Stimulated activated CD8-positive, alpha-beta memory T cell treated with anti-CD3 and anti-CD28 coated beads, Interleukin-4, amount 100 ng/mL, for 1 hour (primary cell): ENCODE measurements at places on chromosomes 2 and 18.

GRCh38 chr2:53422979-53423378 is 344.6 kb upstream of the CHAC2 start:
- no peak for DNase-seq

DNA sequence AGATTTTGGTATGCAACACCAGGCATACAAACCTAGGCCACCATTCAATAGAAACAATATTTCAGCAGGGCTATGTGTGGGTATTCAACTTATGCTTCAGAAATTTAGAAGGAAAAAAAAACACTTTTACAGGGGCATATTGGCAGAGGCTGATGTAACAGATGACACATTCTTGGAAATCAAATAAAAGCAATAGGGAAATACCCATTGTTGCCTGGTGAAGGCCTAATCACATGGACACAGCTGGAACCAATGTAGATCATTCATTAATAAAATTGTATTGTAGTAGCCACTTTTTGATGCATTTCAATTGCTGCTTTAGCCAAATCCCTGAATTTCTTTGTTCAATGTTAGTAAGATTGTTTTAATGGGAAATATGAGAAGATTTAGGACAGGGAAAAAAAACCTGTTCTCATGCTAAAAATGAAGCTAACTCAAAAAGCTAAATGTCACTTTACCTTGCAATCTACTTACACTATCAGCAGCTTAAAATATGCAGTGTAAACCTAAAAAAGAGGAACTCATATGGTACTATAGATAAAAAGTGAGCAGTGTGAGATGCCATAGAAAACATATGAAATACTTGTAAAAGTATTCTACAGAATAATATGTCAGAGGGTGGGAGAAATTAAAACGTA is 289.4 kb downstream of the ZEB2 start:
- DNase-seq: no peak

GRCh38 chr18:71327850-71328249 is 1039.0 kb downstream of the SOCS6 start:
- DNase-seq: no peak

DNA sequence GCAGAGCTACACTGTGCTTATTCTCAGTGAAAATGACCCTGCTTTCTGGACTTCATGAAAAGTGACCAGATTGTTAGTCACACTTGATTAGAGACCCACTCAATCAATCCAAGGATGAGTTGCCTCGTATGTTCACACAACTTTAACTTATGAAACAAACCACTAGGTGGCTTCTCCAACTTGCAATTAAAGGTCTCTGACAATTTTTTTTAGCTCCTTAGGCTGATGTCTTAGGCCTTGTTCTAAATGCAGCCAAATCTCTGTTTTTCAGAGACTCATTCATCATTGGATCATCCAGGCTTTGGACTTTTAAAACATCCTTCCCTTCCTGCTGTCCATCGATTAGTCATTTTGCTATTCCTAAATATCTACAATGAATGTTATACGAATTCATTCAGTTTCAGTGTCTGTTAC is 63.4 kb downstream of the MREG start:
- DNase-seq: no peak

DNA sequence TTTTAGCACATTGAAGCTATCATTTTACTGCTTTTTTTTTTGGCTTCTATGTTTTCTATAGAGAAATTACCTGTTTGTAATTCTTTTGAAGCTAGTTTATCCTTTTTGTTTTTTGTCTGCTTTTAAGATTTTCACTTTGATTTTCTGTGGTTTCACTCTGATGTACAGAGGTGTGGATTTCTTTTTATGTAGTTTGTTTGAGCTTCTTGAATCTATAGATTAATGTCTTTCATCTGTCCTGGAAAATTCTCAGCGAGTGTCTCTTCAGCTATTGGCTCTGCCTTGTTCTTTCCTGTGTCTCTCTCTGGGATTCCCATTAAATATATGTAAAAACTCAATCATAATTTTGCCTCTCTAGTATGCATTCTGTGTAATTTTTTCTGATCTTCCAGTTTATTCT is 8.4 kb downstream of the POLE4 start:
- DNase-seq: no peak

GRCh38 chr2:72014831-72015230 is 132.8 kb downstream of the CYP26B1 start:
- DNase-seq: no peak

- DNase-seq: no peak
Observed at GRCh38 chr2:111685342-111685741, 198.7 kb downstream of the ANAPC1 start.

- DNase-seq: no peak
Observed at GRCh38 chr2:216195565-216196029, 86.4 kb downstream of the XRCC5 start.

- no peak for DNase-seq
Observed at GRCh38 chr2:70960833-70961647, 17.4 kb upstream of the ANKRD53 start.

GRCh38 chr2:28642796-28643195 is 108.8 kb upstream of the PPP1CB start:
- DNase-seq: no peak

DNA sequence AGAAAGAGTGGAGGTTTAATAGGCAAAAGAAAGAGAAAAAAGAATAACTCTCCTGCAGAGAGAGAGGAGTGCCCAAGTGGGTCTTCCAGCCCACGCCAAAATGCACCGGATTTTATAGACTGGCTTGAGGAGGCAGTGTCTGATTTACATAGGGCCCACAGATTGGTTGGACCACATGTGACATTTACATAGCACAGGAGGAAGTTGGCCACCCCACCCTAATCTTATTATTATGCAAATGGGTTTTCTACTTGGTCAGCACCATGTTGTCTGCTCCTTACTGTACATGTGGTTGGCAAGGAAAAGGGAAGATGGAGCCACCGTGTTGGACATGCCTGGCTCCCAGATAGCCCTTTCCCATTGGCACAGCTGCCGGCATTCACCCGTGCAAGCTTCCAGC is 56.8 kb downstream of the SP110 start:
- no peak for DNase-seq

DNA sequence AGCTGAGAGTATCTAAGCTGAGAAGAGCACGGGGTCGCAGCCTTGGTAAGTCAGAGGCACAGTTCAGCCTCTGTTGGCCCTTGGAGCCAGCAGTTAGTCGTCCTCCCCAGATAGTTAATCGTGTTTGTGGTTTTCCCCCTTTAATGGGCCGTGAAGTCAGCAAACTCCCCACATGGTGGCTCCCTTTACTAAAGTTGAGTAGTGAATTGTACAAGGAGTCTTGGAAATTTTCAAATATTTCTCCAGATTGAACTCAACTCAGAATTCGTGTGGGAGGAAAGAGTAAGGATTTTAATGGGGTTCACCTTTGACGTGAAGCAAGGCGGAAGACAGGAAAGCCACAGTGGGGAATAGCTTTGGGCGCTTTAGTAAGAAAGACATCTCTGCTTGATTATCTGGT is 2.4 kb upstream of the ADCYAP1 start:
- DNase-seq: no peak

GRCh38 chr2:41865263-41865662 is 182.6 kb upstream of the PKDCC start:
- DNase-seq: no peak

DNA sequence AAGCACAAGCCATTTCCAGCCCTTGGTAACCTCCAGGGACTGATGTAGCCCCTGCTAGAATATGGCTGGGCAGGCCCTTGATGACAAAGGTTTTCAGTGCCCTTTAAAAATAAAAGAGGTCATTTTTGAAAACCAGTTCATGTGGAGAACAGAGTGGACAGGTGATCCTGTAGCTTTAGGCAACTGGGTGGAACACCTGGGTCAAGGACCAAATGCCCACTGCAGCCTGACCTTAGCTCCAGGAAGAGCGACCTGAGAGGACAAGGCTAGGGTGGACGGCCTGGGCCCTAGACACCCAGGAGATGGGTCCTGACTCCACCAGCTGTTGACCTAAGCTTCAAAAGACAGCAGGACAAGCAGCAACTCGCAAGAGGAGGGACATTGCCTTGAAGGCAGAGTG is 116.6 kb downstream of the LIPG start:
- DNase-seq: no peak

GRCh38 chr2:159153951-159154350 is 132.6 kb downstream of the WDSUB1 start:
- no peak for DNase-seq

DNA sequence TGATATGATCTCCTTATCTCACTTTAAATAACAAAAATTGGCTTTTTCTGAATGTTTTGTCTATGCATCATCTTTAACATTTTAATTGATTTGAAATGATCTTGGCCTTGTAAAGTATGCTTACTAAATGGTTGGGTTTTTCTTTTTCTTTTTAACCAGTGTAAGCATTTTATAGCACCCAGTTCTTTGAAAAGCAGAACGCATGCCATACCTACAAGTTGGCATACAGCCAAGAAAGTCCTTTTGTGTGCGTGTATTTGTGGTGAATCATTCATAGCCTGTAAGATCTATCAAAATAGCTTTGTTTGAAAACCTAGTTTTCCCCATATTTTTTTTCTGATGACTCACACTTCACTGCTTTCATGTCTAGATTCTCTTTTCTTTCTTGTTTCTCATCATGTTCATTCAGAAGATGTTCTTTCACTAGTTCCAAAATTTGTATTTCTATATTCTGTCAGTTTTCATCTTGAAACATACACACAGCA is 4.1 kb upstream of the VRK2 start:
- DNase-seq: no peak

DNA sequence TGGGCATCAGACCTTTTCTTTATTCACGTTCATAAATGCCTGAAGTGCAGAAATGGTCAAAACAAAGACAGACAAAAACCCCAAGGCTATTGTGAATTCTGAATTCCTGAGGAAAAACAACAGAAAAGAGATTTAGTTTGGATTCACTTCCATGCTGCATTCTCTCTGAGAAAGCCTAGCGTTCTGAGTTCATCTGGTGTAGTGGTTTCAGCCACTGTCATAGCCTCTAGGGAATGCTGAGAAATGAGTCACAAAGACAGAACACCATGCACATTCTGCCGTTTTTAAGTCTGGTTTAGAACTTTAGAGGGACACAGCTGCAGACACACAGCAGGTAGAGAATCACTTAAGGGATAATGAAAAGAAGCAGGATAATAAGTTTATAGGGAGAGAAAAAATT is 93.8 kb downstream of the LRP1B start:
- no peak for DNase-seq

DNA sequence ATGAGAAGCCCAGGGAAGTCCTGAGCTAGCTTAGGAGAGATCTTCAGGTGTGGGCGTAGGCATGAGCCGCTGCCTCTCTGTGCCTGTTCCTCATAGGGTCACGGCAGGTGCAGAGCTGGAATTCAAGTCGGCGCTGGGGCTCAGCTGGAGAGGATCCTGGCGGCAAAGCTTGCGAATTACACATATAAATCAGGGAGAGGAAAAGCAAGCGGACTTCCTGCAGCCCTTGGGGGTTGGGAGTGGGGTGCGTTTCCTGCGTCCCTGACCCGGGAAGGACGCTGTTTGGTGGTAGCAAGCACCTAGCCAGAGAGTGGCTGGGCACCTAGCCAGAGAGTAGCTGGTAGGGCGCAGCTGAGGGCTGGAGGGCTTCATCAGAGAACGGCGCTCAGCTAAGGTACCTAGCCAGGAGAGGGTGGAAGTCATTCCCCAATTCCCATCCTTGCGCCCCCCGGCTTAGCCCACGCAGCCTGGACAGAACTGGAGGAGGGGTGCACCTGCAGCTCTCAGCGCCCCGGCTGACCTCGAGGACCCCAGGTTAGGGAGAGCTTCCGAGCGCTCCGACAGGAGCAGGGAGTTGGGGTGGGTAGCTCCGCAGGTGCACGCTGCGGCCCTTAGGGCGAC is 459 bp upstream of the EFR3B start:
- no peak for DNase-seq

DNA sequence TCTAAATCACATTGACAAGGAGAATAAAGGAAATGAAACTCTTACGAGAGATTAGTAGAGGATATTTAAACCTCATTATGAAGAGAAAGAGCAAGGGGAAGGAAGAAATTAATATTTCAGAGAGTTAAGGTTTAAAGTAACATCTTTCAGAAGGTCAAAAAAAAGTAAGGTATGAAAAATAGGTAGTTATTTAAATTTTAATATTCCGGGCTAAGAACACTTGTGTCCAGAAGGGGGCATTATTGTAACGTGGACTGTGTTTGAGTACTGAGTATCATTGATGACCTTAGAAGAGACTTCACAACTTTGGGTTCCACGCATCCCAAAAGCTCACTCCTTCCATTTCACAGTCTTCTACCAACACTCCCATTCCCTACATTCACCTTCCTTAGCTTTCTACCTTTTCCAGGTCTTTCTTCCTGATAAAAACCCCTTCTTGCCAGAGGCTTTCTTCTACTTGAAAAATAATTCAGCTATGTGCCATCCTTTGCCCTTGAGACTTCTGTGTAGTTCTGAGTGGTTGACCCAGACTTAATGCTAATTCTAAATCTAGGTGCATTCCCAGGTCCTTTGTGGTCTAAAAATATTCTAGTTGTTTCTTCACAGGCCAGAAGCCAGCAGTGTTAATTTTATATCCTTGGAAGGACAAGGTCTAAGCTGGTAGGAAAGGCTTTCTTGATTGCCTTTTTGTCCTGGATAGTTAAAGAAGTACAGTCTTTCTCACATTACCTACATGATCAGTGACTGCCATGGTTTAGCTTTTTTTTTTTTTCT is 16.5 kb downstream of the DYNC1I2 start:
- DNase-seq: no peak

DNA sequence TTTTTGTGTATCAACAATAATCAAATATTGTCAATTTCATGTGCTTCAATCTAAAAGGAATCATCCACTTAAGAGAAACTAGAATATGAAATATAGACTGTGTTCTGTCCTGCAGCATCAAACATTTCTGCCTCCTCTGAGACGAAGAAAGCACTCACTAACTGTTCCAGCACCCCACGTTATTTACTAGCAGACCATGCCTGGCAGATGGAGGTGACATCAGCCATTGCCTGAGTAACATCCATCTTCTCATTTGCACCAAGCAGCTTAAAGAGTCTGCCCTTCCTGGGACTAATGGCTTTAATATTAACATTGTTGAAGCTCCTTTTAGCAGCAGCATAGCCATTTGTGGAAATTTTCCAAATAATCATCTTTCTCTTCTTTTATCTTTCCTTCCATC is 25.7 kb downstream of the SGPP2 start:
- no peak for DNase-seq

DNA sequence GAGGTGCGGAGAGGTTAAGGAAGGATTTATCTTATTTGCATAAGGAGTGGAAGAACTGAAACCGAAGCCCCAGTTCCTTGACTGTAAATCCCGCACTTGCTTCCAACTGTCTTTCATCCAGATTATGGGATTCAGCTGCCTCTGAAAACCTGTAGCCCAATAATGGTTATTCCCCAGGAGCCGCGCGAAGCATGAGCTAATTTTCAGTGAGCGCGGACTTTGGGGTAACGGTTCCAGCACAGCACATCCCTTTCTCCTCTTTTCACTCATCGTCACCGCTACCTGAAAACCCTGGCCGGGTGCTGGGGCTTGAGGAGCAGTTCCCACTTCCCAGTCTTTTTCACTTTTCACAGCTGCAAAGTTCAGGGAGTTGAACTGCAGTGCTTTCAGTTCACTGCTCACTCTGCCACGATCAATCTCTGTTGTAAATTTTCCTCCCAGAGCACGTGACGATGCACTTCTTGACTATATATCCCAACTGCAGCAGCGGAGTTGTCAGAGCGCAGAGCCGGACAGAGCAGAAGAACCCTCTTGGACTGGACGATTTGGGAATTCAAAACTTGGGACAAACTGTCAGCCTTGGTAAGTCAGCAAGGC is at the start of gene KCNE4:
Gene KCNE4 (plus strand): TSS at position 498 of the 597 bp plus-strand sequence. CDS start 641 bp downstream, outside the sequence.
- no peak for DNase-seq
